ENCODE measurements at places on chromosomes 3 and 15. TPM values are rescaled to one million over a fixed set of nuclear protein-coding genes. Genes with fewer than 3 reads are reported as not detected.

GRCh38 chr15:75695220-75695619 is 17.4 kb downstream of the CSPG4 start:
- peaks cover 18% of the 10 kb centered on the region for H3K4me1 ChIP-seq
- no peak for DNase-seq
- peaks cover 9% of the 10 kb centered on the region for H3K27me3 ChIP-seq
- H3K36me3 ChIP-seq: no peaks in the 10 kb centered on the region
- H3K27ac ChIP-seq: peak overlapping the region; percentile 54

DNA sequence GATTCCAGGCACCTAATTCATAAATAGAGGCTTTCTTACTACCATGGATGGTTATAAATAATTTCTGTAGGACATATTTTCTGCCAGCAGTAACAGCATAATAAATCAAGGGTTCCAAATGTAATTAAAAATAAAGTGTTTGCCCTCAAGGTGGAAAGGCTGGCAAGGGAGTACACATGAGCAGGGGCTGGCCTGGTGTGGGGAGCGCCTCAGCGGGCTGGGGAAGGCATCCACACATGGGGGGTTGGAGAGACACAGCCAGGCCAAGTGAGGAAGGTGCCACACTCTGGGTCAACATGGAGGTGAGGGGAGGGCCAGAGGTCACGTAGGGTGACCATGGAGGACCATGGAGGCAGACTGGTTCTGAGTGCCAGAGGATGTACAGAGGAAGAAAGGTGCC is 65.8 kb upstream of the OCA2 start:
- no peak for DNase-seq
- no peaks in the 10 kb centered on the region for H3K27me3 ChIP-seq
- H3K27ac ChIP-seq: no peak overlapping the region
- no peak overlapping the region for H3K4me3 ChIP-seq
- H3K36me3 ChIP-seq: peaks cover 36% of the 10 kb centered on the region
- peaks cover 3% of the 10 kb centered on the region for H3K4me1 ChIP-seq

Gene MEX3B
- 0.51 TPM for total RNA-seq

Gene ARPP19
- total RNA-seq: 172 TPM

GRCh38 chr3:183745300-183746098 is 47.9 kb downstream of the YEATS2 start:
- no peak for DNase-seq
- H3K4me1 ChIP-seq: no peaks in the 10 kb centered on the region
- H3K36me3 ChIP-seq: peaks cover 29% of the 10 kb centered on the region
- H3K27me3 ChIP-seq: no peaks in the 10 kb centered on the region

GRCh38 chr3:188901126-188901525 is 270.6 kb upstream of the TPRG1 start:
- H3K27ac ChIP-seq: no peak overlapping the region
- DNase-seq: no peak
- no peaks in the 10 kb centered on the region for H3K27me3 ChIP-seq
- H3K36me3 ChIP-seq: no peaks in the 10 kb centered on the region
- H3K4me3 ChIP-seq: no peak overlapping the region
- no peaks in the 10 kb centered on the region for H3K4me1 ChIP-seq

GRCh38 chr15:69161079-69161877 is 843 bp downstream of the GLCE start:
- H3K4me1 ChIP-seq: peaks cover 12% of the 10 kb centered on the region
- peaks cover 23% of the 10 kb centered on the region for H3K27me3 ChIP-seq
- peak; percentile 49 for DNase-seq
- no peaks in the 10 kb centered on the region for H3K36me3 ChIP-seq
- peak overlapping the region; percentile 71 for H3K27ac ChIP-seq

GRCh38 chr3:196670339-196670738 is 30.8 kb downstream of the NRROS start:
- no peak overlapping the region for H3K27ac ChIP-seq
- H3K27me3 ChIP-seq: peaks cover 8% of the 10 kb centered on the region
